ENCODE measurements at places on chromosomes 4 and X.

DNA sequence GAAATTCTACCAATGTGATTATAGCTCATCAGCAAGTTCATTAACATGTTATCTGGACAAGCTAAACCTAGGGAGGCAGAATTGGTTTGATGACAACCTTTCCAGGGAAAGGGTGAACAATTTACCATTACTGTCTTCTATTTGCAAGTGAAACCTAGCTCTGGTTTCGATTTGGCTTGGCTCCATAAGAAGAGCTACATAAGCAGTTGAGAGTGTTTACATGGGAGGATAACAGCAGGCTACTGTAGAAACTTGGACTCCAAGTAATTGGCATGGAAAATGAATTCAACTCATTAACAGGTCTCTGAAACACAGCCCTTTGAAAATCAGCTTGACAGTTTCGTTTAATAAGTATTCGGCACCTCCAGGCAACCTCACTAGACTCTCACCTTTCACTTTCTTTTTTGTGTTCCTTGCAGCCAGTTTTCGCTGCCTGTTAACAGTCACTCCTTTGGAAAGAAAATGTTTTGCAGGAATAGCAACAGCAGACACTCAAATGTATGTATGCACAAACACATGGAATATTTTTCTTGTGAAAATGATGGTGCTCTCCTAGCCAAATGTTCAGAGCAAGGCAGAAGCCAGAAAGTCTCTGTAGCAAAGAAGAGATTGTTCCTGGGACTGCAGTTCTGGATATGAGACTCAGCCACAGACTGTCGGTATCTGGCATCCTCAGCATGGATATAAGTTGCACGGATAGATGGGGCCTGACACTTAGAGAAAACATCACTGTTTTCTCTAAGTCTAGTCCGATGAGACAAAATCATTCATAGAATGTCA is 27.5 kb downstream of the POU3F4 start:
- no peak for DNase-seq

GRCh38 chr4:183554878-183555585 is 50.2 kb downstream of the ING2 start:
- DNase-seq: no peak

- DNase-seq: no peak
These were observed 128.4 kb downstream of the REELD1 start for GRCh38 chr4:146342600-146343192.

- no peak for DNase-seq
These were observed 2.8 kb downstream of the NHS start for GRCh38 chrX:17377795-17378194.

DNA sequence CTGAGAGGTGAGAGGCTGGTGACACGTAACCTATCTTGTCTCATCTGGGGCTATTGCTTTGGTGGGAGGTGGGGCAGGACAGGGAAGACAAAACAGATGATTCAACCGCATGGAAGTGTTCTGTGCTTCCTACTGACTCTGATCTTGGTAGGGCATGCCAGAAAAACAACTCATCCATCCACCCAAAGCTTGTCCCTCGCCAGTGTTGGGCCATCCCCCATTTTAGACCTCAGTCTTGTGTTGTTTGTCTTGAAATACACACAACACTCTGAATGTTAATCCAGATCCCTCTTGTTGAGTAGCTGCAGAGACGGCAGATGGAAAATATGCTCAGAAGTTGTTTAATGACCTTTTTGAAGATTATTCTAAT is 377 bp downstream of the CHRNA9 start:
- no peak for DNase-seq

DNA sequence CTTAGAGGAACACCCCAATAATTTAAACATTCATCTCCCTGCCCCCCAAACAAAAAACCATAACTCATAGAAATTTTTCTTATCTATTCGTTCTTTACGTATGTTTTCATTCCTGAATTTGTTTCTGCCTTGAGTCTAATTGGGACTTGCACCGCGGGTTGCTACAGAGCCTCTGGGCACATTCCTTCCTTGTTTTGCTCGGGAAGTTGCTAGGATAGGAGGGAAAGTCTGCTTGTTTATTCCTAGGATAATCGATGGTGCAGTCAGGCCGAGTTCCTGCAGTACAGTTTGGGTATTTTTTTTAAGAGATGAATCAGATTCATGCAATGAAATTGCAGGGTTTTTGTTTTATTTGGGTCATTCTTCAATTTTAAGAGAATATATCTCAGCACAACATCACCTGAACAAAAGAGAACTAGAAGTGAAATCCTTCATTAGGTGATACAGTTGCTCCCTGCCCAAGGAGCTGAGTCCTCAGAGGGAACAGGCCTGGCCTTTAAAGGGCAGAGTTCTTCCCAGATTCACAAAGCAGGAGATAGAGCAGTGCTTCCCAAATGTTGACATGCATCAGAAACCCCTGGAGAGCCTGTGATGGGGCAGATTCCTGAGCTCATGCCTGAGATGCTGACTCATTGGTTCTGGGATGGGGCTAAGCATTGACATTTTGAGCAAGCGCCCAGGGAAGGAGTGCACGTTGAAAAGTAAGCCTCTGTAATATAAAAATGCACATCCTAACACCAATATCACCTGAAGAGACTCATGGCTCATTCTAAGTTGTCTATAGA is 114.9 kb upstream of the FAM9B start:
- no peak for DNase-seq

GRCh38 chrX:29496636-29497180 is 718.7 kb upstream of the MAGEB2 start:
- DNase-seq: no peak

- DNase-seq: no peak
These were observed 408.5 kb downstream of the GLUD2 start for GRCh38 chrX:121455890-121456289.

Measured in activated naive CD8-positive, alpha-beta T cell treated with anti-CD3 and anti-CD28 coated beads, Interleukin-2, amount 50 U/mL, for 16 hours (primary cell).